ENCODE measurements at places on chromosomes 16 and 17. TPM values are rescaled to one million over a fixed set of nuclear protein-coding genes. Genes with fewer than 3 reads are reported as not detected.

CNTNAP4 gene
- 0.30 TPM for total RNA-seq

CD79B gene
- total RNA-seq: 10.9 TPM

OR4D1 gene
- not detected for total RNA-seq

OTOP3 gene
- not detected for total RNA-seq

CBFA2T3 gene
- 0.78 TPM for total RNA-seq

CFAP97D1 gene
- 0.42 TPM for total RNA-seq

SLC6A2 gene
- not detected for total RNA-seq

Measured in tibial nerve (tissue), 4 donors.